ENCODE measurements at places on chromosomes 2 and 18. TPM values are rescaled to one million over a fixed set of nuclear protein-coding genes. Genes with fewer than 3 reads are reported as not detected.

GRCh38 chr18:58038063-58038462 is 6.0 kb upstream of the NEDD4L start:
- H3K36me3 ChIP-seq, result no peaks in the 10 kb centered on the region
- no peaks in the 10 kb centered on the region for H3K27me3 ChIP-seq
- H3K4me3 ChIP-seq, result no peak overlapping the region

DNA sequence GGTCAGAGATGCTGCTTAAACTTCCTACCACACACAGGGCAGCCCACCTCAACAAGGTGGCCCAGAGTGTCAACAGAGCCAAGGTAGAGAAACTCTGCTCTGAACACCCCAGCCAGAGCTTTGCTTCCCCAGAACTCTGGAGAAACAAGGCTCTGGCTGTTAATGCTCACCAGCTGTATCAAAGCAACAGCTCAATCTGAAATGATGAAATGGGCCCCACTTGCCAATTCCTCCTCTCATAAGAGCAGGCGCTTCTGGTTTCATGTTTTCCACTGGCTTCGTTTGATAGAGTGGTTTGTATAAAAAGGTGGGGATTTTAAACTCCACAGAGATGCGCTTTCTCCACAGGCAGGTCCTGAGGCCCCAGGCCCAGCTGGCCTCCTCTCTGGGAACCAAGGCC is 60.9 kb upstream of the TFCP2L1 start:
- H3K4me1 ChIP-seq, result no peaks in the 10 kb centered on the region
- H3K27ac ChIP-seq, result no peak overlapping the region
- DNase-seq, result no peak
- H3K27me3 ChIP-seq, result no peaks in the 10 kb centered on the region
- H3K4me3 ChIP-seq, result no peak overlapping the region
- peaks cover 4% of the 10 kb centered on the region for H3K36me3 ChIP-seq

- no peak overlapping the region for H3K27ac ChIP-seq
- no peak overlapping the region for H3K4me3 ChIP-seq
- no peak for DNase-seq
- no peaks in the 10 kb centered on the region for H3K4me1 ChIP-seq
Measured at GRCh38 chr18:75185460-75185859, 23.5 kb downstream of the PTGR3 start.

GRCh38 chr2:3728104-3729054 is 25.0 kb downstream of the DCDC2C start:
- H3K27me3 ChIP-seq, result no peaks in the 10 kb centered on the region
- no peaks in the 10 kb centered on the region for H3K4me1 ChIP-seq
- DNase-seq, result peak; percentile 13
- no peak overlapping the region for H3K27ac ChIP-seq
- no peaks in the 10 kb centered on the region for H3K36me3 ChIP-seq

GRCh38 chr2:120303177-120303576 is 42.8 kb upstream of the INHBB start:
- DNase-seq, result no peak
- no peak overlapping the region for H3K27ac ChIP-seq
- H3K36me3 ChIP-seq, result peaks cover 2% of the 10 kb centered on the region
- H3K27me3 ChIP-seq, result no peaks in the 10 kb centered on the region

- no peaks in the 10 kb centered on the region for H3K27me3 ChIP-seq
- H3K36me3 ChIP-seq, result peaks cover 7% of the 10 kb centered on the region
- no peak for DNase-seq
- no peak overlapping the region for H3K27ac ChIP-seq
Measured at GRCh38 chr2:168698969-168699368, 103.5 kb upstream of the NOSTRIN start.

DNA sequence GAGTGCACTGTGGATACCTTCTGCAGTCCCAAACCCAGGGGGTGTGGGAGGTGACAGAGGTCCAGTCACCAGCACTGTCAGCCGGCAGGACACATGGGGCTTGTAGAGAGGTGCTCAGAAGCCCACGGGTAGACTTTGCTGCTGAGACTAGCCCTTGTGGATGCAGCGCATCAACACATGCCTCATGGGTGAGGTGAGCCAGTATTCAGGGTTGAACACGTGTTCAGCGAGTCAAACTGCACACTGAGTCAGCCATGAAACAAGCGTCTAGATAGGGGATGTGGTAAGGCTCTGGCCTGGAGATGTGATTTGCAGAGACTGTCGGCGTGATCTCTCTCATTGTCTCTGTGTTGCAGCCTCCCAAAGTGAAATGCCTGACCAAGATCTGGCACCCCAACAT is 35.8 kb upstream of the SCLY start:
- no peaks in the 10 kb centered on the region for H3K27me3 ChIP-seq
- no peaks in the 10 kb centered on the region for H3K36me3 ChIP-seq
- no peak overlapping the region for H3K27ac ChIP-seq

GRCh38 chr2:109499566-109499965 is 114.2 kb downstream of the SEPTIN10 start:
- H3K36me3 ChIP-seq, result no peaks in the 10 kb centered on the region
- H3K27me3 ChIP-seq, result no peaks in the 10 kb centered on the region
- H3K4me1 ChIP-seq, result no peaks in the 10 kb centered on the region
- no peak for DNase-seq
- no peak overlapping the region for H3K4me3 ChIP-seq

DNA sequence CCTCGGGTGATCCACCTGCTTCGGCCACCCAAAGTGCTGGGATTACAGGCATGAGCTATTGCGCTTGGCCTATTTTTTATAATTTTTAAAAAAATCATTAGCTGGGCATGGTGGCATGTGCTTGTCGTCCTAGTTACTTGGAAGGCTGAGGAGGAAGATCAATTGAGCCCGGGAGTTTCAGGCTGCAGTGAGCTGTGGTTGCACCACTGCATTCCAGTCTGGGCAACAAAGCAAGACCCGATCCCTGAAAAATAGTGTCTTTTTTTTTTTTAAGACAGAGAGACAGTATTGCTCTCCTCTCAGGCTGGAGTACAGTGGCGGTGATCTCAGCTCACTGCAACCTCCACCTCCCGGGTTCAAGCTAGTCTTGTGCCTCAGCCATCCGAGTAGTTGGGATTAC is 4.8 kb downstream of the SSB start:
- H3K27me3 ChIP-seq, result no peaks in the 10 kb centered on the region
- no peak overlapping the region for H3K27ac ChIP-seq

- no peaks in the 10 kb centered on the region for H3K36me3 ChIP-seq
- H3K4me1 ChIP-seq, result no peaks in the 10 kb centered on the region
- no peaks in the 10 kb centered on the region for H3K27me3 ChIP-seq
- H3K27ac ChIP-seq, result no peak overlapping the region
Measured at GRCh38 chr2:179876266-179876665, 14.9 kb upstream of the ZNF385B start.

DNA sequence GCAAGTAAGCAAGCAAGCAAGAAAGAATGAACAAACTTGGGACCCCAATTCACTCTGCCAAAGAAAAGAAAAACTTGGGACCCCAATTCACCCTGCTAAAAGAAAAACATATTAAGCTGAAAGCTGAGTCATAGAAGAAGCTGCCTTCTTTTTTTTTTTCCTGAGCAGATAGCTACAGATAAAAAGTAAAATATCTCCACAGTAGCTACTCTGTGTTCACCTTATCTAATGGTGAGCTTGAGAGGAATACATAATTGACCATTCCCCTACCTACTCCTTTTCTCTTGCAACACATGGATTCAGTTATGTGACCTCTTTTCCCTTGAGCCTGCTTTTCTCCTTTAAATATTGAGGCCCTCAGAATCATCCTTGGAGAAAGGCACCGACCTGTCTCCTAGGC is 63.0 kb downstream of the MCFD2 start:
- H3K27me3 ChIP-seq, result peaks cover 4% of the 10 kb centered on the region
- no peaks in the 10 kb centered on the region for H3K36me3 ChIP-seq
- H3K4me1 ChIP-seq, result peaks cover 8% of the 10 kb centered on the region

- no peaks in the 10 kb centered on the region for H3K36me3 ChIP-seq
- H3K27me3 ChIP-seq, result no peaks in the 10 kb centered on the region
- H3K27ac ChIP-seq, result no peak overlapping the region
- no peaks in the 10 kb centered on the region for H3K4me1 ChIP-seq
- DNase-seq, result no peak
- H3K4me3 ChIP-seq, result no peak overlapping the region
Measured at GRCh38 chr2:66813525-66813924, 378.6 kb downstream of the MEIS1 start.

DNA sequence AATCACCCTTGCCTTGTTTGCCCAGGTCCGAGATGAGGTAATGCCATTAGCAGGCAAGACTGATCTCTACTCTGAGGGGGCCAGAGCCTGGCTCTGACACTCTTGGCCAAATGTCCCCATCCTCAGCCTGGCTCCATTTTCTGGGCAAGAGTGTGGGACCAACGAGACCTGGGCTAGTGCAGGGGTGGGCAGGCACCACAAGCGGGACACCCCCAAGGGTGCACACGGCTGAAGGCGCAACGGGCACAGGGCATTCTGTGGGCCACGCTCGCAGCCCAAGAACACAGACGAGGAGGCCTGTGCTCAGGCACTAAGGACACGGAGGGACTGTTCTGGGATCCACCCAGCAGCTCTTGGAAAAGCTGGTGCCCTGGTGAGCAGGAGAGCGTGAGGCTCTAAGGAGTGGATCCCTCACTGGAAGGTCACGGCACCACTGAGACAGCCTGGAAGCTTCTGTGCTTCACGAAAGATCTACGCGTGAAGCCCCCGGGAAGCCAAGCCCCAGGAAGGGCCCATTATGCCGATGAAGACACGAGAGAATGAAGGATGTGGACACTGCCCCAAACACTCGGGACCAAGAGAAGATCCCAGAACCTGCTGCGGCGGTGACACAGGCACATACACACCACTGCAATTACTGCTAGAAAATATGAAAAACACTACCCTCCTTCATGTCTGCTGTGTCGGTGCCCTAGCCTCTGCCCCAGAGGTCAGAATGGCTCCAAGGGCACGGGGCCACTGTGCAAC is 138.2 kb downstream of the HDAC4 start:
- H3K4me1 ChIP-seq, result peaks cover 59% of the 10 kb centered on the region
- no peak for DNase-seq
- H3K36me3 ChIP-seq, result no peaks in the 10 kb centered on the region
- no peaks in the 10 kb centered on the region for H3K27me3 ChIP-seq
- no peak overlapping the region for H3K27ac ChIP-seq
- H3K4me3 ChIP-seq, result no peak overlapping the region

DNA sequence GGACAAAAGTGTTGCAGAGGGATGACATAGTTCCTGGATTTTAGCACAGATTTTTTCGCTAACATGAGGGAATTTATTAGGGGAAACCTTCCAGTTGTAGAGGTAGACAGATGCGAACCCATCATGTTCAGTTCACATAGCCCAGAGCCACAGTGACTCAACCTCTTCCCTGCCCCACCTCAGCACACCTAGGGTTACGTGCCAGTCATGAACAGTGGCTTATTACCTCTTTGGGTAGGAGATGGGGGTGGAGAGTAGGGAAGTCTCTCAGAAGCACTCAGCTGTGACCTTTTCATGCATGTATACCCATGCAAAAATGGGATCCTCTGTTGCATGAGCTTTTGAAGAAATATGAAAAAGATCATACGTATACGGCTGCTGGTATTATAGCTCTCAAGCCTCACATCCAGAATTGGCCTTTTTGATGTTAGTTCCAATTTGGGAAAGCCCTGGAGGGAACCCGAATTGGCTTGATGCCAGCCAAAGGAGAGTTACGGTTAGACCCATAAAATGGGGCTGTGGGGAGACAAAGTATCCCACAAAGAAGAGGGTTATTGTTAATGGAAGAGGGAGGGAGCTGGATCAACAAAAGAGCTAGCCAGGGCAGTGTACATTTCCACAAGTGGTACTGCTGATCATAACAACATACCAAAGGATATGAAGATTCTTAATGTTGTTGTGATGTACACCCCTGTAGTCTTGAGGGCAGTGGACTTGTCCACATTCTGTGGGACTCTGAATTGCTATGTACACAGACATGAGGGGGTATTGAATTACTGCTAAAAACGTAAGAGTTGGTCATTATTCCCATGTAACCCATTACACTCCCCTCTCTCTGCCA is 4.9 kb downstream of the TANC1 start:
- no peaks in the 10 kb centered on the region for H3K36me3 ChIP-seq
- H3K4me1 ChIP-seq, result peaks cover 21% of the 10 kb centered on the region
- no peaks in the 10 kb centered on the region for H3K27me3 ChIP-seq
- H3K27ac ChIP-seq, result no peak overlapping the region
- H3K4me3 ChIP-seq, result no peak overlapping the region

DNA sequence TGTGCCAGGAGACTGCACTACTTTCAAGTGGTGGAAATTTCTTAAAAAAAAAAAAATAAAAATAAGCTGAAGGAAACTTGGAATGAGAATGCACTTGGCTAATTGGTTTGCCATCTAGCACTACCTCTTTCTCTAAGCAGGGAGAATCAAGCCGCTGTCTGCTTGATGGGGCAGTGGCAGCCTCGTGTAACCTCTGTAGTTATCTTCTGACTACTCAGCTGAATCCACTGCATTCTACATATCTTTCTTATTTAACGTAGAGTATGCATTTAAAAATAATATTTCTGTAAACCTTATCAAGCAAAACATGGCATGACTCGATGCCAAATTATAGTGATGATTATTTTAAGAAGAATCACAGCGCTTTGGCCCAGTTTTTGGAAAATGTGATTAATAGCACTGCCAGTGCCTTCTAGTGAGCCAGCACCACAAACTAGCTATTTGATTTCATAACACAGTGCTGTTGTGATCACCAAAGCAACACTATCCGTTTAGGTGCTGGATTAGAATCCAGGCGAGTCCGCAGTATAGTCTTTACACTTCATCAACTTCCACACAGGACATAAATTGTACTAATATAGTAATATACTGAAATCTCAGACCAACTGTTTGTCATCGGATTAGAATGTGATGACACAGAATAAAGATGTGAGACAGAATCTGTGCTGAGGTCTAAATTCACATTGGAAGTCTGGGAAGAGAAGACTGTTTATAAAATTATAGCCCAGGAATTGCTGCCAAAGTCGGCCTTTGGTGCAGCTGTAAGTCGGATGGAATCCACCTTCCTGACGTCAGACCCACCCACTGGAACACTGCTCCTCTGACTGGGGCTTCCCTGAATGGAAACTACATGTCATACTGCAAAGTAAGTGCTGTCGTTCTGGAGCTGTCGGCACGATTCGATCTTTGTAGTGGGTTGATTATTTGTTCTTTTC is 136.5 kb upstream of the ETAA1 start:
- no peak for DNase-seq
- no peaks in the 10 kb centered on the region for H3K36me3 ChIP-seq
- no peak overlapping the region for H3K27ac ChIP-seq
- H3K4me3 ChIP-seq, result no peak overlapping the region

GRCh38 chr18:22021701-22022100 is 147.7 kb upstream of the GATA6 start:
- no peaks in the 10 kb centered on the region for H3K27me3 ChIP-seq
- H3K36me3 ChIP-seq, result no peaks in the 10 kb centered on the region
- no peak overlapping the region for H3K27ac ChIP-seq
- H3K4me3 ChIP-seq, result no peak overlapping the region

GRCh38 chr18:35478520-35479435 is 19.0 kb downstream of the INO80C start:
- no peaks in the 10 kb centered on the region for H3K27me3 ChIP-seq
- H3K4me3 ChIP-seq, result no peak overlapping the region
- no peak overlapping the region for H3K27ac ChIP-seq
- no peak for DNase-seq

The PIEZO2 gene
- total RNA-seq, result not detected

The EML6 gene
- total RNA-seq, result 47.2 TPM
